Hematopoietic multipotent progenitor cell treated with erythropoietin and hydrocortisone succinate and interleukin-3 and kit ligand, for 15 days (in vitro differentiated cells): ENCODE measurements at places on chromosomes 12 and 14.

GRCh38 chr14:24481622-24482324 lies 26.3 kb downstream of the CMA1 start:
- DNase-seq = peak; percentile 6

- no peak for DNase-seq
Measured at GRCh38 chr12:47202176-47202575, 122.4 kb upstream of the AMIGO2 start.

GRCh38 chr12:89980236-89980635 lies 271.6 kb upstream of the ATP2B1 start:
- no peak for DNase-seq

DNA sequence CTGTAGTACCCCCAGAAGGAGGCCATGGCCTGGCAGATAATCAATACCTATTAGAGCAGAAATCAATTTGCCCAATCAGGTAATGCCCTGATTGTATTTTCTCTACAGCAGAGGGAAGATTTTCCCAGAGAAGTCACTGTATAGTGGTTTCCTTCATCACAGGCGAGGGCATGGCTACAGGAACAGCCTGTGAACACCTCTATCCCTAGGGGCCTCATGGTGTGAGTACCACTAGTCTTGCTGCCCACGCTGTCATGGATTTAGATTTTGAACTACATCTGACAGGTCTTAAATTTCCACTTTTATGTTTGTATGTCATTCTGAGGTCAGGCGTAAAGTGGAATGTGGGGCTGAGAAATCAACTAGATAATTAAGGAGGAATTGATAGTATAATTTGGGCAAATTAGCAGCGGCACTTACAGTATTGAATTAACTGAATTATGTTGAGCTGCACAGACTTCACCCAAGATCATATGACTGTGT lies 42.4 kb upstream of the STXBP6 start:
- DNase-seq = no peak

DNA sequence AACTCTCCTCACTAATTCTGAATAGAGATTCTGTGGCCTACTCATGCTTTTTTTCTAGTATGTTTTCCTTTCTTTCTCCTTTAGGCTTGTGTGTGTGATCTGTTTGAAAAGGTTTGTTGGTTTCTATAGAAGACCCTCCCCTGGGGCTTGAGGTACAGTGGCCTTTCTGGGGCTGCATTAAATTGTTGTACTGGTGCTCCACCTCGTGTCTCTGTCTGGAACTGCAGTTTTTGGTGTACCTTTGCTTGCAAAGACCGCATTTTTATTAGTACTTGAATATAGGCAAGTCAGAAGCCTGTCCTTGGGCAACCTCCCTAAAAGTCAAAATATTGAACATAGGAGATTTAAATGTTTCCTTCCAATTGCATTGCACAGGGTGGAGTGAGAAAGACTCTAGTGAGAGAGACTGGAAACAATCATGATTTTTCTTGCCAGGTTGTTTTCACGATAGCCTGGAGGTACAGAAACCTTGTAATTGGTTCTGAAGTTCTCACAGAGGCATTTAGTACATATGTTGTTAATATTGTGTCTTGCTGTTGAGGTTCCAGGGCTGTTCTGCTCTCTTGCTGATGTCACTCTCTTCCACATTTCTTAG lies 39.0 kb downstream of the SLCO1B1 start:
- DNase-seq = peak; percentile 5
